ENCODE measurements at places on chromosomes 3 and 15. TPM values are rescaled to one million over a fixed set of nuclear protein-coding genes. Genes with fewer than 3 reads are reported as not detected.

SEMA3B gene
- 9.7 TPM for total RNA-seq

APEH gene
- 87.7 TPM for total RNA-seq

GRCh38 chr3:21801631-21802030, 50.6 kb upstream of the ZNF385D start:
- DNase-seq, result no peak

FAM3D gene
- not detected for total RNA-seq

GASK1A gene
- total RNA-seq, result 0.63 TPM

GRCh38 chr15:58771621-58772250, 634 bp downstream of the MINDY2 start:
- DNase-seq, result peak; percentile 11

DNA sequence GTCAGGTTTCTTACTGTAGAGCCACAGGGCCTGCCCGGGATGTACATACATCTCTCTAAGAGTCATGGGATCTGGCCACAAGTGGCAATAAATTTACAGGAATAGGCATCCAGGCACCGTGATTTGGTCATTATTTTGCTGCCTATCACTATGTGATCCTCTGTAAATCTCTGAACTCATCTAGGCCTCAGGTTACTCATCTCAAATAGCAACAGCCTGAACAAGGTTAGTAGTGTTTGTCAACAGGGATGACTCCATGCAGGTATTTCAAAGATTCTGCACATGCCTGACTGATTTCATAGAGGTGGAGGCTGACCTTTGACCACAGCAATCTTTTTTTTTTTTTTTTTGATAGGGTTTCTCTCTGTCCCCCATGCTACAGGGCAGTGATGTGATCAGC, 88.8 kb upstream of the TBL1XR1 start:
- DNase-seq, result no peak

GRCh38 chr3:170137986-170138385, 43.5 kb downstream of the PHC3 start:
- DNase-seq, result peak; percentile 19

- peak; percentile 54 for DNase-seq
These were observed 52.5 kb downstream of the CYP11A1 start for GRCh38 chr15:74314795-74315438.

TLR9 gene
- total RNA-seq, result not detected

- DNase-seq, result no peak
These were observed 15.0 kb upstream of the FYCO1 start for GRCh38 chr3:46010519-46011113.

- peak; percentile 71 for DNase-seq
These were observed 26.1 kb upstream of the ZCWPW2 start for GRCh38 chr3:28322464-28322863.

DNA sequence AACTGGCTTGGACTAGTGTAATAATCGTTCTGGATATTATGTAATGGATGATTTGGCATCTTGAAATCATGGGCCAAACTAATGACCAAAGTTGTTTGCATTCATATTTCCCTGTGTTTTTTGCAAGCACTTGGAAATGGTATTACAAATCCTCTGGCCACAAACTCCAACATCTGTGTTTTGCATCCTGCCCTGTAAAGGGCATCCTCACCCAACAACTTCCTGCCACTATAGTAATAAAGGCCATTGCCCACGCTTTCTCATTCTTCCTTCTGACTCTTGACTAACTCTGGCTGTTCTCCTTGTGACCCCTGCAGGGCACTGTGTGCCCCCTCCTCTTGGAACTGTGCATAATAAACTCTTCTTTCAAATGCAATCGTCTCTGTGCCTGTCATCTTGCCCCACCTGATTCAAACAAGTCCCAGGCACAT, 25.4 kb upstream of the PSMD6 start:
- DNase-seq, result peak; percentile 53

MYLK gene
- 74.7 TPM for total RNA-seq

- DNase-seq, result no peak
These were observed 30.5 kb downstream of the PLXND1 start for GRCh38 chr3:129575997-129576384.
